ENCODE measurements at places on chromosomes 3 and 15. TPM values are rescaled to one million over a fixed set of nuclear protein-coding genes. Genes with fewer than 3 reads are reported as not detected.

Gene TTC23
- 20.9 TPM for total RNA-seq

Gene TMEM45A
- total RNA-seq: 53.1 TPM

DNA sequence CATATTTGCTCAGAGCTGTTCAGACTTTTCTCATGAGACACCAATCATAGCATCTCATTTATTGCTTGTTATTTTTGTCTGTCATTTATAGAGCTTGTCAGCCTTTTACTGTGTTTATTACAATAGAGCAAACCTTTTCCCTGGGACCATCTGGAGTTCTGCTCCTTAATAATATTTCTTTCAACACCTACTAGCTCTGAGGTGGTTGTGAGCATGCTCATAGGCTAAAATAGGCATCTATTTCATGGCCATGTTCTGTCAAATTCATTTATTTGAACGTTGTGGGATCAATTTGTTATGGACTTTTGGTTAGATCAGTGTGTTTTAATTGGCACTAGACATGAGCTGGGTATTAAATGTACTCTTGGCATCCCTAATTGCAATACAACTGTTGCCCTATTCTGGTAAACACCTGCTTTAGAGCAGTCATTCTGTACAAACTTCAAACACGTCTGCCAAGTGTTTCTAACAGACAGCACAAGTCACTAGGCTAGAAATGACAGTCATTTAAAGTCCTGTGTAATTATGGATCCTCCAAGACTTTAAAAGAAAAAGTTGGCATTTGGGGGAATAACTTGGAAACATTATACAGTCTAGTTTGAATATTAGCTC is 766.3 kb downstream of the ZNF385D start:
- DNase-seq: no peak

Gene C3orf49
- total RNA-seq: not detected

DNA sequence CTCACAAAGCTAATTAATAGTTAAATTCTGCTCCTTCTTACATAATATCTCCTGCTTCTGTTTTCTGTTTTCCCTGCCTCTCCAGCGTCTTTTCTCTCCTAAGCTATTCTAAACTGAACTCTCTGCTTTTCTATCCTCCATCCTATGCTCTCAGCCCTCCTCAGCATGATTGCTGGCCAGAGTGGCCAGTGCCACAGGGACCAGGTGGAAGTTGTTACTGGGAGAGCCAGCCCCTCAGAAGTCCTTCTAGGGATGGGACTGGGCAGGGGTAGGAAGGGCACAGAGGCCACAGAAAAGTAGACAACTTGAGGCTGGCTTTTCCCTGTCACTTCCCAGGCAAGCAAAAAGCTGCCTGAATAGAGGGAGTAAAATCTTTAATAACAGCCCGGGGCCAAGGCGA is 76.8 kb downstream of the LARS2 start:
- DNase-seq: no peak

DNA sequence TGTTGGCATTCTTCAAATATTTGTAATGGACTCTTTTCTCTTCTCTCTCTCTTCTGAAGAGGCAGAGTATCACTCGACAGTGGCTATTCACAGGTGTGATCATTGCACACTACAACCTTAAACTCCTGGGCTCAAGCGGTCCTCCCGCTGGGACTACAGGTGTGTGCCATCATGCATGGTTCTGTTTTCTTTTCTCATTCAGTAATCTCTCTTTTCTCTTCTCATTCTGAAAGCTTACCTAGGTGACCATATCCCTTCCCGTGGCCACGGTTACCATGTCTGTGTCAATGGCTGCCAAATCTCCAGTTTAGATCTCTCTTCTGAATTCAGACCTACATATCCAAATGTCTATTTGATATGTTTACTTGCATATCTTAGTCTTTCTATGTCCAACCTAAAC is 96.3 kb downstream of the SOX2 start:
- no peak for DNase-seq

DNA sequence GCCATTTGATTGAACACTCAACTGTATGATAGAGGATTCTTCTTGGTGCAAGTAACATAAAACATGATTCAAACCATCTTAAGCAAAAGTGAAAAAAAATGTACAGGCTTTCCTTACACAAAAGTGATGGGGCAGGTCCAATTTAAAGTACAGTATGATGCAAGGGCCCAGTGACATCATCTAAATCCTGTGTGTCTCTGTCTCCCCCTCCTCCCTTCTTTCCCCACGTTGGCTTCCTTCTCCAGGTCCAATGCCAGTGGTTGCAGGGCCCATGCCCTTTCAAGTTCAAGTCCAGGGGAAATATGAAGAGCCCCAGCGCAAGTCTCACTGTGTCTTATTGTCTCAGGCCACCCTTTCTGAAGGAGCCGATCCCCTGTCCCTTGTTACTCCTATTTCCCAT is 332.3 kb downstream of the SHQ1 start:
- DNase-seq: peak; percentile 11

- DNase-seq: peak; percentile 87
Observed at GRCh38 chr3:53881691-53882593, at the start of gene ACTR8. Gene ACTR8 (minus strand): TSS chr3:53882152. CDS start chr3:53882101, 51 bp downstream.

DNA sequence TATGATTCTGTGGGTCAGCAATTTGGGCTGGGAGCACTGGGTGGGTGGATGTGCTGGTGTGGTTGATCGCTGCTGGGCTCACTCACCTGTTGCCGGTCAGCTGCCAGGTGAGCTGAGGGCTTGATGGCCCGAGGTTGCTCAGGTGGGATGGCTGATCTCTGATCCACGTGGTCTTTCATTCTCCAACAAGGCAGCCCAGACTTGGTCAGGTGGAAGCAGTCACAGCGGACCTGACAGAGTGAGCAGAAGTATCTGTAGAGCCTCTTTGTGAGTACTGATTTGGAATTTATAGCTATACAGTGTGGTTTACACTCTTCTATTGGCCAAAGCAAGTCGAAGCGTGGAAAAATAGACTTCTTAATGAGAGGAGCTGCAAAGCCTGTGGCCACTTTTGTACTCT is 97.2 kb upstream of the ADAMTSL3 start:
- no peak for DNase-seq

- no peak for DNase-seq
Observed at GRCh38 chr3:39099738-39100499, 7.5 kb downstream of the GORASP1 start.

Gene LRRIQ4
- total RNA-seq: not detected

GRCh38 chr3:107117156-107117555 is 260.1 kb upstream of the CCDC54 start:
- DNase-seq: no peak

DNA sequence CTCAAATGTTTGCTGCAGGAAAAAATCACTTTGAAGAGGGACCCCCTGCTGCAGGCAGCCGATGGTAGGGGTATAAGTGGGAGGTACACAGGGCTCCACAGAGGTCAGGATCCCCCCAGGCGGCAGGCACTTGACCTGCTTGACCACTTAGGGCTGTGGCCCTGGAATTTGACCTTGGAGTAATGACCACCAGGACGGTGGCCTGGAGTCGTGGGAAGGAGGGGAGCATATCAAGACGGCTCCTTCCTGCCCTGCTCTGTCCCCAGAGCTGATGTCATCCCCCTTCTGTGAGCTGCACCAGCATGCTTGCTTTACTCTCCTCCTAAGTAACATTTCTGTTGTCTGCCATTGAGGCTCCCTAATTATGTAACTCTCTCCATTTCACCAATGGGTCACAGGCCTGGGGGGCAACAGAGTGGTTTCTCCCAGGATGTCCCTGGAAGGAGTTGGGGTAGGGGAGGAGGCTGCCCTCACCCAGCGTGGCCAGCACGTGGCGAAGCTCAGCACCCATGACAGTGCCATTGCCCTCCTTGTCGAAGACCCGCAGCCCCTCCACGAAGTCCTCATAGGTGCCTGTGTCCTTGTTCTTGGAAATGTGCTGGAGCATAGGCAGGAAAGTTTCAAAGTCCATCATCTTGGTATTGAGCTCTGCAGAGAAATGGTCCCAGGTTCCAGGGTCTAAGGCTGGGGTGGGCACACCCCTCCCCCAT is 4.1 kb downstream of the MYL3 start:
- DNase-seq: no peak

DNA sequence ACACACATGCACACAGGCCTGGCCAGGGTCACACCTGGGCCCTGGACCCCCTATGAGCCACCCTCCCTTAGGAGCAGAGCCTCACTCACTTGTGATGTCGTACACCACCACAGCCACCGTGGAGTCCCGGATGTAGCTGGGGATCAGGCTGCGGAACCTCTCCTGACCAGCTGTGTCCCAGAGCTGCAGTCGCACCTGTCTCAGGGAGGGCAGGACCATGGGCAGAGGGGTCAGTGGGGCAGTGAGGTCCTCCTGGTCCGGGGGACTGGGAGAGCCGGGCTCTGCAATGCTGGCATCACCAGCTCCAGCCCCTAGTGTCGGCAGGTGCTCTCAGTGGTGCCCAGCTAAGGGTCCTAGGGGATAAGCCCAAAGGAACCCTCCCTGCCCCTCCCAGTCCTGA is 35.6 kb downstream of the SRPRB start:
- DNase-seq: no peak

Gene FRMD5
- 1.3 TPM for total RNA-seq

Gene DNASE1L3
- total RNA-seq: not detected

DNA sequence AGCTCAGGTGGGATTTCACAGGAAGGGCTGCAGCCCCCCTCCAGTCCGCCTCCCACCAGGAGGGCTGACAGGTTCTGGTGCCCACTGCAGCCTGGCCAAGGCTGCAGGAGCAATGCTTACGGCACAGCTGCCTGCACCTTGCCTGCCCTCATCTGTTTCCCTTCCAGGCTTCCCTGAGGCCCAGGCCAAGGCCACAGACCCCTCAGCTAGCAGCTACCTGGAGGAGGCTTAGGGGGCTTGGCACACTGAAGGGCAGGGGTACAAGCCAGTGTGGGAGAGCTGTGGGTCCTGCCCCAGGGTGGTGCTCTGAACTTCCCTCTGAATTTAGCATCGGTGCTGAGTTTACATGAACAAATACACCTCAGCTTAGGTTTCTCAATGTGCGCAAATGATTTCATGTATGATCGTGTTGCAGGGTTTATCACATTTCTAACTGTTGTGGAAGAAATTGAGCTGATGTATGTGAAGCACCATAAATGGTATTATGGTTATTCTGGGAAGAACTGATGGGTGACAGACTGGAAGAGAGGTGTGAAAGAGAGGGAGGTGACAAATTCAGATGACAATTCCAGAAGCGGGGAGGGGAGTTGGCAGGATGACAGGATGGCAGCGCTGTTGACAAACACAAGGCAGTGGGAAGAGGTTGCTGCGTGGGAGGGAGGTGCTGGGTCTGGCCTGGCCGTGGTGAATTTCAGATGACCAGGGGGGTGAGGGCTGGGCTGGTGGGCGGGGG is 6.1 kb downstream of the RHCG start:
- DNase-seq: no peak

Gene CFAP100
- not detected for total RNA-seq

Gene SPINK8
- total RNA-seq: not detected

Gene GOLGA6L10
- 2.9 TPM for total RNA-seq

DNA sequence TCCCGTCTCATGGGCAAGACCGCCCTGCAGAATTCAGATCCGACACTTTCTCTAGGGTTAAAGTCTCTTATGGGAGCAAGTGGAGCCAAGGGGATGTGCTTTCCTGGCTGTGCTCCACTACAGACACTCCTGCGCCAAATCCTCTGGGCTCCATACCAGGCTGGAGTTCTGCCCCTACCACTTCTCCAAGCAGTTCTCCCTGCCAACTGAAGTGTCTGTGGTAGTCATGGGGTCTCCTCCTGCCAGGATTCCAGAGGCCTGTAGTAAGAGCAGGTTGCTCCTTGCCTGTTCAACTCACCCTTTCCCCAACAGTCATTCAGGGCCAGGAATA is 403.2 kb downstream of the GRM7 start:
- DNase-seq: no peak

DNA sequence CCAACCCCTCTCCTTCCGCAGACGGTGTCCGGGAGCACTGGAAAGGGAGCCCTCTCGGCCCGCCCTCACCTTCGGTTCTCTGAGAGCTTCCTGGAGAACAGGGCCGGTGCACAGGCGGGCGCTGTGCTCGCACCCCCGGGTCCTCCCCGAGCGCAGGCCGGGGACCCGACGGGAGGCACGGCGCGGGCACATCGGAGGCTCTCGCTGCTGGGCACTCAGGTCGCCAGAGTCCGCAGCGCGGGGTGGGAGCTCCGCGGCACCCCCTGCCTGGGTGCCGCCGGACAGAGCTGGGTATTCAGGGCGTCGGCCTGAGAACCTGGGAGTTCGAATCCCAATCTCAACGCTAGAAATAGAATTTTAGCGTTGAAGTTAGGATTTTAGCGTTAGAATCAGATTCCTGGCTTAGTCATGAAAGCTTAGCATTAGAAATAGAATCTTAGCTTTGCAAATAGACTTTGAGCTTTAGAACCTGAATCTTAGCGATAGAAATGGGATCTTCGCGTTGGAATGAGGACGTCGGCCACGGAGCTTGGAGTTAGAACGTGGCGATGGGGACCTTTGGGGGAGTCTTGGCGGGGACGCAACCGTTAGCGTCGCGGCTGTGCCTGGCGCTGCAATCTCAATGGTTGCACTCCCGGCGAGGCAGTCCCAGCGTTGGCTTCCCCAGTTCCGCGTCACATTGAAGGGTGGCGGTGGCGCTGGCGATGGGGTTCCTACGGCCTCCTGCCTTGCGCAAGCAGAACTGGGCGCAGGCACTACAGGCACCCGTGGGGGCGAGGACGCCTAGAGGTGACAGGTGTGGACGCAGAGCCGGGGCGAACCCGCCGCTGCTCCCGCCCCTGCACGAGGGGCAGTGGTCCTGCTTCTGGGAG is 549 bp downstream of the TRH start:
- DNase-seq: no peak

Data from fibroblast of villous mesenchyme (primary cell).